ENCODE measurements at places on chromosomes 16 and 17.

GRCh38 chr16:22252317-22252716 lies 44.9 kb upstream of the POLR3E start:
- DNase-seq = no peak

DNA sequence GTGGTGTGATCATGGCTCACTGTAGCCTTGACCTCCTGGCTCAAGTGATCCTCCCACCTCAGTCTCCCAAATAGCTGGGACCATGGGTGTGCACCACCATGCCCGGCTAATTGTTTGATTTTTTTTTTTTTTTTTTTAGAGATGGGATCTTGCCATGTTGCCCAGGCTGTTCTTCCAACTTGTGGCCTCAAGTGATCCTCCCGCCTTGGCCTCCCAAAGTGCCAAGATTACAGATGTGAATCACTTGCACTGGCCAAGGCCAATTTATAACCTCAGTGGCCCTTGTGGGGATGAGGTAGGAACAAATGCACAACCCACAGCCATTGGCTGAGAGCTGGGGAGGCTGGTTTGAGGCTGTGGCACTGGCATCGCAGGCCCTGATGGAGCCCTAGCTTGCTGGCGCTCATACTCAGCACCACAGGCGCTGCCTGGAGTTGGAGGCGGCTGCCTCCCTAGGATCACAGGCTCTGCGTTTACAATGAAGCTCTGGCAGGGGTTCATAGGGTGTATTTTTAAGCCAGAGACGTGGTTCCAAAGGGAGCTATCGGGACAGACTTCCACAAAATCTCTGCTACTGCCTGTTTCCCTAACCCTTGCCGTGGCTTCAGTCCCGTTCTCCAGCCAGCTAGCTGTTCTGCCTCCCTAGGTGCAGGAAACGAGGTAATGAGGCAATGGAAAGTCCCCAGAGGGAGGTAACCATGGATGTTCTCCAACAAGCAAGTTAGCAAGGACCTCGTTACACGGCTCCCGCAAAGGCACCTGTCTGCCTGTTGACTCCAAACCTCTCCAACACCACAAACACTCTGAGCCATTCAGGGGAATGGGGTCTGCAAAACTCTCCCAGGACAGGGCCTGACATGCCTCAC lies 2.9 kb downstream of the ABCA3 start:
- no peak for DNase-seq

DNA sequence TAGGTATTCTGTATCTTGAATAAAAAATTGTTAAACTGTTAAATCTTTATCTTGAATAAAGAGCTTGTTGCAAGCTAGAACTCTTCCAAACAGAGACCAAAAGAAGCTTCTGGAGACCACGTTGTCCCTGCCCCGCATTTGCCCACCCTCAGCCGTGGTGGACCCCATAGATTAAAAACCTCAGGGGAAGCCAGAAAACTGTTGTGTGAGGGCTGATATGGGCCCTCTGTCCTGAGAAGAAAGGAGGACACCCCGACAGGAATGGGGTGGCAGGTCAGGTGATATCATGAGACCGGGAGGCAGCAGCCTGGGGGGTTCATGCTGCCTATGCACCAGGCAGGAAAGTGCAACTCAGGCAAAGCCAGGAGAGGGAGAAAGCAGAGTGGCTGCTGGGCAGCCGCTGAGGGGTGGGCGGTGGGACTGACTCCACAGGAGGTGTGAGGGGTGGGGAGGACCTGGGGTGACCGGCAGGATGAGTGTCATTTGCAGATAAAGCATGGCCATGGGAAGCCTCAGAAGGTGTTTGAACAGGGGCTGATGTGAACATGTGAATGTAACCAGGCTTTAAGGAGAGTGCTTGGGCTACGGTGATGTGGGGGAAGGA lies 147.8 kb downstream of the IRF8 start:
- DNase-seq = no peak

DNA sequence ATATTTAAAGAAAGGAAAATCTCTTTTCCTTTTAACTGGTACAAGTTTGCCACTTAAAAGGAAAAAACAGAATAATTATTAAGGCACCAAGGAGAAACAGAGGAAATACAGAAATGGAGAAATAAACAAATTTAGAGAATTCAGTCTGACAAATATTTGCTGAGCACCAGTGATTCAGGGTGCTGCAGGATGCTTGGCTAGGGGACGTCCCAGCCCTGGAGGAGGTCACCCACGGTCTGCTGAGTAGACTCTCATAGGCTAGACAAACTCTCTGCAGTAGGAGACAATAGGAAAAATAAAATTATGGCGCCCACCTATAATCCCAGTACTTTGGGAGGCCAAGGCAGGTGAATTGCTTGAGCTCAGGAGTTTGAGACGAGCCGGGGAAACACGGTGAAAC lies 15.9 kb downstream of the C1QTNF1 start:
- no peak for DNase-seq

DNA sequence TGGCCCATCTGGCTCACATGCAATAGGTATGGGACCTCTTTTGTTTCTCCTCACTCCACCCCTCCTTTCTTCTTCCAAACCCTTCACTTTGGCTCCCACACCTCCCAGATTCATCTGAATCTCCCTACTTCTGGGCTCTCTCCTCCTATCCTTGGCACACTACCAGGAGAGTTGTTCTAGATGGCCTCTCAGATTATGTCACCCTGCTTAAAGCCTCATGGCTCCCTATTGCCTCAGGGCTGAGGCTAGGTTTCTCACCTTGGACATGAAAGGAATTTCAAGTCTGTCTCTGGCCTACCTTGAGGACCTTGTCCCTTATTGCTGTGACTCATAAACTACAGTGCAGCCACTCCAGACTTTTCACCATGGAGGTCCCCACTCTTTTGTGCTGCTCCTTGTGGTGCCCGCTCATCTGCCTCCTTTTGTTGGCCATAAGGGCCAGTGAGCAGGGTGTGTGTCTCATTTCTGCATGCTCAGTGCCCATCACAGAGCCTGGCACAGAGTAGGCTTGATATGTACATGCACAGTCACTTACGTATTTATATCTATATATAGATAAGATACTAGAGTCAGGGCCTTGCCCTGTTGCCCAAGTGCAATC lies 1.0 kb upstream of the MFAP4 start:
- no peak for DNase-seq

DNA sequence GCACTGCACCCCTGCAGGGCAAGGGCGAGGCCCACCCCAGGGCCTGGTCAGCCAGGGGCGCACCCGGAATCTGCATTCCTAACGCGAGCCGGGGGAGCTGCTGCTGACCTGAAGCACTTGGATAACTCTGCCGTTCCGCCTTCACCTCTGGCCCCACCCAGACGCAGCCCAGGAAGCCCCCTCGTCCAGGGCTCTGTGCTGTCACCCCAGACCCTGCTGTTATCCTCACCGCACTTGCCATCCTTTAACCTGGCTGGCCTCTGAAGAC lies 13.3 kb upstream of the PABPN1L start:
- no peak for DNase-seq

DNA sequence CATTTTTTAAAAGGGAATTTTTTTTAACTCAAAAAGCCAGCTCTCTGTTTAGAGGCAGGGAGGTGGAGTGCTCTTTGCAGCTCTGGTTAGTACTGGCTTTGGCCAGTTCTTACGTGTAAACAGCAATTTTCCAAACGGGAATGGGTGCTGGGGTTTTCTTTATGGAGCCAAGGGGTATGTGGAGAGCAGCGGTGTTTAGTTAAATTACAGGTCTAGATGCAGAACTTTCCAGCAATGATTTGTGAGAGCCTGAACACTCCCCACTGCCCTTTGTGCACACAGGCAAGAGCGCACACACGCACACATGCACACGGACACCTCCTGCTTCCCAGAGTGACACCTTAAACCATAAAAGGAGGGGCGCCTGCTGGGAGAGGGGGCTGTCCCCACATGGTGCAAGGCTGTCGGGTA lies 140.2 kb downstream of the MSI2 start:
- DNase-seq = no peak

GRCh38 chr17:36629970-36630502 lies 28.7 kb downstream of the MRM1 start:
- no peak for DNase-seq

- DNase-seq = no peak
Measured at GRCh38 chr16:3484318-3485096, 10.8 kb downstream of the C16orf90 start.

- DNase-seq = no peak
Measured at GRCh38 chr17:3695129-3695722, 729 bp downstream of the P2RX5 start.

DNA sequence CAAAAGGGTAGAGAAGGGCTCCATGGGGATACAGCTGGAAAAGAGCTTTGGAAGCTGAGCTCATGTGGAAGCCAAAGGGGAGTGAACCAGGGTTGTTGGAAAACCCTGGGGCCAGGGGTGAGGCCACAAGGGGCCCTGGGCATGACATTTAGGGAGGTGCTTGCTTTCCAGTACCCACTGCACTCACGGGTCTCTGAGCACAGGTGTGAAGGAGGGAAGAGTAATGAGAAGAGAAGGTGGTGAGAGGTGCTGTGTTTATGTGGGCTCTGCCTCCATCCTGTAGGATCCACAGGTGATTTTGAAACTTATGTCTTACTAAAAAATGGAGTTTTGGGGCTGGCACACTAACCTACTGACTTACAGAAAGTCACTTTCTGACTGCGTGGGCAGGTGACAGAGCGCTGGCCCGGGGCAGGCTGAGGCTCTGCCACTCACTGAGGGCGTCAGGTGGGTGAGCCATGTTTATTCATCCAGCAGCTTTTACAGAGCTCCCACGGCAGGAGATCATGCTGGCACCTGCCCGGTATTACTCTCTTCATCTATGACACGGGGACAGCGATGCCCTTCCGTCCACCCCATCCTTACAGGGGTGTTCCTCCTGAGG lies 18.9 kb downstream of the KSR1 start:
- no peak for DNase-seq

DNA sequence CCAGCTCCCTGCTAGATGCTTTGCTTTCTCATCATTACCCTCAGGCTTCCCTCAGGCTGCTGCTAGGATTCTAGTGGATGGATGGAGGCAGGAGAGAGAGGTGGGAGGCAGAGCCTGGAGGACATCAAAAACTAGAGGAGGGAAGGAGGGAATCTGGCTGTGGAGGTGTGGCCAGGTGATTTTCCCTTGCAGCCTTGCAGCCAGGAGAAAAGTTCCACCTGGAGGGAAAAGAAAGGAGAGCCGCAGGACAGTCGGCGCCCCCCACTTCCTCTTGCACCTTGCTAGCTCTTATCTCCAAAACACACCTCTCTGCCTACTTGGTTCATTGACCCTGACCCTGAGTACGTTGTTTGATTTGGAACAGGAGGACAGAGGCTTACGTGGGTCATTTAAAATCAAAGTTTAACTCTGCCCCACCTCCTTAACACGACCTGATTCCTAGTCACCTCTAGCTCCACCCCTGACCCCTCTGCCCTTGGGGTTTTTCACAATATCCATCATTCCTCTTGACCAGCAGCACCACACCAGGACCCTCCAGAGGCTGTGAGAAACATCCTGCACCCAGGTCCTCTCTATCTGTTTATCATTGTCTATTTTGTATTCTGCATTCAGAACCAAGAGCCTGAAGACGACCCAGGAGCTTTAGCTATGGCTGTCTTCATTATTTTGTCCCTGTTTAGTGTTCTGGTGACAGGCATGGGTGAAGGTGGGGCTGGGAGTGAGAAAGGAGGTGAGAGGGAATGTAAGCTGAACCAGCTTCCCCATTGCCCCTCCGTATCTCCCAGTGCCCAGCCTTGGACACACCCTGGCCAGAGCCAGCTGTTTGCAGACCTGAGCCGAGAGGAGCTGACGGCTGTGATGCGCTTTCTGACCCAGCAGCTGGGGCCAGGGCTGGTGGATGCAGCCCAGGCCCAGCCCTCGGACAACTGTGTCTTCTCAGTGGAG lies 15.9 kb downstream of the AOC3 start:
- no peak for DNase-seq

DNA sequence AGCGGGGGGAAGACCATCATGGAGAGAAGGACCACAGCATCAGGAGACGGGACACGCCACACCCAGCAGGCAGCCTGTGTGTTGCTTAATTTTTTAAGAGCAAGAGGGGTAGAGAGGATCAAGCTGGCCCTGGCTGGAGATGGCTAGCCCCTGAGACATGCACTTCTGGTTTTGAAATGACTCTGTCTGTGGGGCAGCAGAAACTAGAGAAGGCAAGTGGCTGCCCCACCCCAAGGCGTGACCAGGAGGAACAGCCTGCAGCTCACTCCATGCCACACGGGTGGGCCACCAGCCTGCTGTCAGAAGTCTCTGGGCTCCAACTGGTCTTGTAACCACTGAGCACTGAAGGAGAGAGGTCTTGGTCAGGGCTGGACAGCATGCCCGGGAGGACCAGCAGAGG lies 75.5 kb downstream of the SOCS1 start:
- DNase-seq = peak; percentile 35

GRCh38 chr16:10339777-10340732 lies 45.8 kb upstream of the ATF7IP2 start:
- no peak for DNase-seq

- DNase-seq = peak; percentile 24
Measured at GRCh38 chr17:42678951-42679491, 2.2 kb upstream of the PLEKHH3 start.

DNA sequence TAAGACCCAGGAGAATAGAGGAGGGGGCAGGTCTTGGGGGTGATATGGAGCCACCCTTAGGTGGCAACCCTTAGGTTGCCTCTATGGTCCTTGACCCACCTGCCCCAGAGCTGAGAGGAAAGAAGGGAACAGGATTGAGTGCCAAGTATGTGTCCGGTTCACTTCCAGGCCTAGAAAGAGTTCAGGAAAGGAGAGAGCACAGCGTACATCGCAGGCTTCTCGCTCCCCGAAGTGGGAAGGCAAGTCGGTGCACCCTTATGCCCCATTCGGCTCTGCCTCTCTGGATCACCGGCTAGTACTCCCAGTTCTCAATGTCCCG lies 631 bp downstream of the SP6 start:
- DNase-seq = no peak

DNA sequence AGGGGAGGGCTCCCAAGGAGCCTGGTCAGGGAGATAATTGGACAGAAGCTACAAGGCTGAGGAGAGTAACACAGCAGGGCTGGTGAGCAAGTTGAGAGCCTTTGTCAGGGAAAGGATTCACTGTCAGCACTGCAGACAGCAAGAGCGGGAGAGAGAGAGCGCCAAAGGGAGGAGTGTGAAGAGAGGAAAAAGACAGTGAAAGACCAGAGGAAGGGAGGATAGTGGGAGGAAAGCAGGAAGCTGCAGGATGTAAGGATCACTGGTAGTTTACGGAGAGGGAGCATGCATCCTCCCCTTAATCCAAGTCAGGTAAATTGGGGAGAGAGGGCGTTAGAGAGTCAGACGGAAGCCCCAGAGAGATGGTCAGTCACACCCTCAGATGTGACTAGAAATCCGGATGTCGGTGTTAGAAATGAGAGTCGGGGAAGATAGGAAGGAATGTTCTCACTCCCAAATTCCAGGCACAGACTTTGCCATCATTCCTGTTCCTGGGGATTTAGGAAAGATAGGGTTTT lies 13.8 kb upstream of the SPOP start:
- no peak for DNase-seq

DNA sequence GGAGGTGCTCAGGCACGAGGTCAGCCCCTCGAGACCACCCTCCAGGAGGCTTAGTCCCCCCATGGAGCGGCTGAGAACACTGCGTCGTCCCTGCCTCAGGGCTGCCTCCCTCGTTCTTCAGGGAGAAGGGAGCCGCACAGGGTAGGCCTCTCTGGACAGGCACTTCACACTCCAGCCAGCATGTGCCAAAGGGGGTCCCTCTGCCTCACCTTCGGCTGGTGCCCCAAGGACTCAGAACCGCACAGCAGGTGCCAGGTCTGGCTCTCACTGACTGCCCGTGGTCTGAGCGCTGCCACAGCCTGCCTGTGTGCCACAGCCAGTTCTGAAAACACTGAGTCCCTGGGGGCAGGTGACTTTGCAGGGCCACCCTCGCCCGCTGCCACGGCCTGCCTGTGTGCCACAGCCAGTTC lies 7.1 kb downstream of the P2RX5 start:
- DNase-seq = no peak

GRCh38 chr16:53058441-53058840 lies 3.6 kb downstream of the CHD9 start:
- no peak for DNase-seq

Data from T-helper 2 cell (primary cell).